ENCODE measurements at places on chromosomes 1 and 21.

GRCh38 chr1:59340411-59341307, 43.8 kb downstream of the FGGY start:
- DNase-seq, result no peak

DNA sequence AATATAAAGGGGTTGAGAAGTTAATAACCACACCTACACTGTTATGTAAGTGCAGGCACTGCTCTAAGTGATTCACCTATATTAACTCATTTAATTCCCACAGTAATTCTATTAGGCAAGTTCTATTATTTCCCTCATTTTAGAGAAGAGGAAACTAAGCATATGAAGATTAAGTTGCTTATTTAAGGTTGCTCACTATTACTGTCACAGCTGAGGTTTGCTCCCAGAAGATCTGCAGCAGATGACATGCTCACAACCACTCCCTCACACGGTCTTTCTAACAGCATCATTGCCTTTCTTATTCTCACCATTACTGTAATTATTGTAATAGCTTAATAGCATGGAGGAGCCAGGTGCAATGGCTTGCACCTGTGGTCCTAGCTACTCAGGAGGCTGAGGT, 196.4 kb upstream of the GREM2 start:
- no peak for DNase-seq

- no peak for DNase-seq
These were observed 593.8 kb downstream of the USP25 start for GRCh38 chr21:16323596-16323995.

DNA sequence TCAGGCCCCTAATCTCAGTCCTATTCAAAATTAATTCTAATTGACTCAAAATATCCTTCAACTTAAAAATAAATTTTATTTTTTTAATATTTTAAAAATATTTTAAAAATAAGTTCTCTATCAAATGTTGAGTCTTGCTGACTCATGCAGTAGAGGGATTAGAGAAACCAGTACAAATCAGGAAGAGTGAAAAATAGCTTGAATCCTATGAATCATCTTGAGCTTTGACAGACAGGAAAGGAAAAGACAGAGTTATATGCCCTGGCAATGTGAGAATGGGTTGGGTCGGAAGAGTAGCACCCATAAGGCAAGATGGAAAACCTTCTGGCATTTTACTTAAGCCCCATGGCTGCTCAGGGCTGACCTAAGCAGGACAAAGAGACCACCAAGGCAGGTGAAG, 346.6 kb upstream of the RUNX1 start:
- no peak for DNase-seq

- no peak for DNase-seq
These were observed 52.2 kb upstream of the ROR1 start for GRCh38 chr1:63721531-63722189.

- DNase-seq, result no peak
These were observed 8.4 kb upstream of the GUCA2B start for GRCh38 chr1:42144711-42145388.

DNA sequence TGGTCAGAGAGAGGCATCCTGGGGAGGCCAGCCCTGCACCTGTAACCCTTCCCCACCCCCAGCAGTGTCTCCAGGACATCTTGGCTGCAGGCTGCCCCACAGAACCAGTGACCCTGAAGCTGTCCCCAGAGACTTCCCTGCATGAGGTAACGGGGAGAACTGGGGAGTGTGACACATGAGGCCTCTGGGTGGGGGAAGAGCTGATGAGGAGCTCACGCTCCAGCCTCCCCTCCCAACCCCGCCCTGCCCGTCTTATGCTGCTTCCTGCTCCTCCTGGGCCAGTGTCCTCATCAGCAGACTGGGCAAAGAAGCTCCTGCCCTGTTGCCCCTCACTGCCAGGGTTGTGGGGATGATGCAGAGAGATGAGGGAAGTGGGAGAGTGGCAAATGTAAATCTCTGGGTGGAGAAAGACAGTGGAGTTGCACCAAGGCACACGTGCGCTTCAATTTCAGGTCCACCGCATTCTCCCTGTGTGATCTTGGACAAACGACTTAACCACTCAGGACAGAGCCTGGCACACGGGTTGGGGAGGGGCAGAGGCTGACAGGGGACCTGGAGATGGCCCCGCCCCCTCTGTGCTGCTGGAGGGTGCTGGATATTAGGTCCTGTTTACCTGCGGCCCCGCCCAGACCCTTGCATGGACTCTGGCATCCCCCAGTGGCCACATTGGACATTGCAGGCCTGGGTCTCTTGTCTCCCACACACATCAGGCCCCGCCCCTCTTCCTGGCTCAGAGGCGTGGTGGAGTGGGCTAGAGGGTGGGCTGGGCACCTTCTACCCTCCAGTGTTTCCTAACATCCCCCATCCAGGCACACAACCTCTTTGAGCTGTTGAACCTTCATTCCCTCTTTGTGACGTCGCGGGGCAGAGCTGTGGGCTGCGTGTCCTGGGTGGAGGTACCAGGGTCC, 12.3 kb downstream of the CLCNKB start:
- DNase-seq, result peak; percentile 91

DNA sequence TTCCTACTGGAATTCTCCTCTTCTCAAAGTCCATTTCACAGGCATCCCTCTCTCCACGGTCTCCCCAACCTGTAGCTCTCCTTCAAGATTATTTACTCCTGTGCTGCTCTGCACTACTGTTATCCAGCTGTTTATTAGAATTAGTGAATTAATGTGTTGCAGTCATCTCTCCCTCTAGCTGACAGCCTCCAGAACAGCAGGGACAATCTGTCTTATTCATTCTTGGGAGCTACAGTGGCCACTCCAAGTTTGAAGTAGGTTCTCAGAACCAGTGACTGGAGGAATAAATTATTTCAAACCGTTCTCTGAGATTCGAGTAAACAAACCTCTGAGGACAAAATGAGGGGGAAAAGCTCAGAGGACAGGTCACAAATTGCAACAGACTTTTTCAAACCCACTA, 330.9 kb downstream of the RRAGC start:
- DNase-seq, result no peak

- DNase-seq, result no peak
These were observed 1.6 kb upstream of the PDXK start for GRCh38 chr21:43717166-43717853.

DNA sequence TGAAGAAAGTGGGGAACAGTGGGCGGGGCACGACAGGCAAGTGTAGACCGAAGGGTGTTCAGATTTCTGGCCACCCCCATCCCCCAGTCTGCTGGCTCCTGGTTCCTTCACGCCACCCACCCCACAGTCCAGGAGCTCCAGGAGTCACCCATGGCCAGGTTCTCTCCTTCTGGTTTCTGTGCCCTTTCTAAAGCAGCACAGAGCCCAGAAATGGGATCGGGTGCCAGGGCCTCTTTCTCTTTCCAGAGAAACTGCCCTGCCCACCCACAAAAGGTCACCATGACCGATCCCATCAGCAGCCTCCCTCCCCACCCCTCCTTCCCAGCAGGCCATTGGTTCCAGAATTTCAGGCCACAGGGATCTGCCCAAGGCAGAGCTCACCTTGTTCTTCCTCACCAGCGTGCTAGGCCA, 3.2 kb upstream of the CELSR2 start:
- no peak for DNase-seq

Measured in B cell (primary cell).